Activated CD8-positive, alpha-beta T cell treated with anti-CD3 and anti-CD28 coated beads for 36 hours (primary cell): ENCODE measurements at places on chromosomes 7 and 10.

GRCh38 chr10:131998050-131998844 lies 16.5 kb upstream of the BNIP3 start:
- no peak for DNase-seq

DNA sequence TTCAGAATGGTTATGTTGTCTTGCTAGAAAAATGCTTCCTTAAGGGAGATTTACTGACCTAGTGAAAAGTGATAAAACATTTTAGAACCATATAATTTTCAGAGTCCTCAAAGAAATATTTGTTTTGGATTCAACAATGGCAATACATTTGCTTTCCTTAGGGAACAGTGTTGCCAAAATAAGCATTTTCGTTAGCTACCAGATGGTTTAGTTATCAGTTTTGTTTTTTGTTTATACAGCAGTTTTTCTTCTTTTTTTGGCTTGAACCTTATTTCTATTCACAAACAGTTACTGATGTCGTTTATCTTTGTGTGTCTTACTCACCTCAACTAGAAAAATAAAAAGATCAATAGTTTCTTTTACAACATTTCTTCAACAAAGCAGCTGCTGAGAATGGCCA lies 48.6 kb downstream of the EXOC4 start:
- DNase-seq: no peak

GRCh38 chr10:70838270-70838805 lies 22.6 kb downstream of the SGPL1 start:
- DNase-seq: no peak

- DNase-seq: no peak
Measured at GRCh38 chr7:79090543-79090942, 362.9 kb downstream of the MAGI2 start.

DNA sequence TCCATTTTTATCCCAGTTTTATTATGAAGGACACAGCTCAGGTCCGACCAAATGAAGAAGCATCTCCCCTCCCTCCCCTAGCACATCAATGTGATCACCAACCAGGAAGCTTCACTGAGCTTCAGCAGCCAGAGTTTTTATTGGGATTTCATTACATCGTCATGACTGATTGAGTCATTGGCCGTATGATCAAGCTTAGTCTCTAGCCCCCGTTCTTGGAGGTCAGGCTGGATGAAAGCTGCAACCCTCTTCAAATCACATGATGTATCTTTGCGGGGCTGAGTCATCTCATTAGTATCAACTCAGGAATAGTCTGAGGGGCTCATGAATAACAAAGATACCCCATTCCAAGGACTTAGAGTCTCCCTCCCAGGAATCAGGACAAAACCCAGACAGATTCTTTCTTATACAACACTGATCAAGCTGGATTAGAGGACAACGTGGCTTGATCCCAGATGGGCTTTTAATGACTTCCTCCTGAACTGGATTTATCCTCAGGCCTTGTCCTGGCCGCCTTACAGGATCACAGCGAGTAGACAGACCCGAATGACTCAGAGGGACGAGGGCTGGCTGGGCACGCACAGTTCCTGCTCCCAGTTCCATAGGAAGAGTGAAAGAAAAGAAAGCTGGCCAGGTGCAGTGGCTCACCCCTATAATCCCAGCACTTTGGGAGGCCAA lies 14.5 kb downstream of the LIMK1 start:
- no peak for DNase-seq

DNA sequence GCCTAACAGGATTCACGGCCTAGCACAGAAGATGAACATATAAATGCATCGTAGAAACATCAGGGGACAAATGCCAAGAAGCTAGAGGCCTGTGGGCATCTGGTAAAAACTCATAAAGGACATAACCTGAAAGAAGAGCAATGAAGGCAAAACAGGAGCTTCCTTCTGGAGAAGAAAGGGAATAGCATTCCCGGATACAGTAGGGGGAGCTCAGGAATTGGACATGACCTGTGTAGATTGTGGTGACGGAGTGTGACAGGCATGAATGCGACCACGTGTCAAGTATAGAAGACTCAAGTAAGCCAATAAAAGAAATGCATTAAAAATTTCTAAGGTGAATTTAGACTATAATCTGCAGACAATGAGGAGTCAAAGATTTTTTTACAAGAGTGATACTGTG lies 270.1 kb downstream of the AGMO start:
- no peak for DNase-seq

GRCh38 chr10:124262971-124263370 lies 155.8 kb downstream of the OAT start:
- DNase-seq: no peak

- no peak for DNase-seq
Measured at GRCh38 chr7:37908221-37908788, 8.3 kb downstream of the SFRP4 start.

GRCh38 chr7:4241791-4242190 lies 440.3 kb upstream of the FOXK1 start:
- no peak for DNase-seq

DNA sequence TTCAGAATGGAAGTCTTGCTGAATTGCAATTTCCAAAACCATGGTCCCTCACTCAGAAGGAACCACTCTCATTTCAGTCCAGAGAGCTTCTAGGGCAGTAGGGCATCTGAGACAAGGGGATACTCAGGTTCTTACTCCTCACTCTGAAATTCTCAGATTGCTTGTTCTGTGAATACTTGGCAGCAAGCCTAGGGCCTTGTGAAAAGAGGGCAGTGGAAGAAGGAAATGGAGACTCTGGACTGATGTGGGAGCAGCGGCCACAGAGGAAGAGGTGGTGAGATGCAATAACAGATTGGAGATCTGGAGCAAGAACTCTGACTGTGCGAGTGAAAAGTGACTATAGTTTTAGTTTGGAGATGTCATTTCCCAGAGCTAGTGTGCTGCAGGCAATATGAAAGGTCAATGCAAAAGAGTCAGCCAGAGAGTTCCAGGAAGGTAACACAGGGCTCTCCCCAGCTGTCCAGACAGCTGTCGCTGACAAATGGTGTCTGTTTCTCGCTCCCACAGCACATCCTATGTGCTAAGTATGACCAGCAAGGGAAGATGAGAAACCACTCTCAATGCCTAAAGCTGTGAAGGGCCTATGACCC lies 291.6 kb upstream of the KIAA1217 start:
- DNase-seq: no peak

DNA sequence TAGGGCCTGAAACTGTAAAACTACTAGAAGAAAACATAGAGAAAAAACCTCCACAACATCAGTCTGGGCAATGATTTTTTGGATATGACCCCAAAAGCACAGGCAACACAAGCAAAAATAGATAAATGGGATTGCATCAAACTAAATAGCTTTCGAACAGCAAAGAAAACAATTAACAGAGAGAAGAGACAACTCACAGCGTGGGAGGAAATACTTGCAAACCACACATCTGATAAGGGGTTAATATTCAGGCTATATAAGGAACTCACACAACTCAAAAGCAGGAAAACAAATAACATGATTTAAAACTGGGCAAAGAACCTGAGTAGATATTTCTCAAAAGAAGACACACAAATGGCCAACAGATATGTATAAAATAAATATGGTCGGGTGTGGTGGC lies 7.7 kb upstream of the GSTK1 start:
- DNase-seq: no peak

GRCh38 chr10:124727361-124727960 lies 16.7 kb downstream of the FAM53B start:
- DNase-seq: no peak

DNA sequence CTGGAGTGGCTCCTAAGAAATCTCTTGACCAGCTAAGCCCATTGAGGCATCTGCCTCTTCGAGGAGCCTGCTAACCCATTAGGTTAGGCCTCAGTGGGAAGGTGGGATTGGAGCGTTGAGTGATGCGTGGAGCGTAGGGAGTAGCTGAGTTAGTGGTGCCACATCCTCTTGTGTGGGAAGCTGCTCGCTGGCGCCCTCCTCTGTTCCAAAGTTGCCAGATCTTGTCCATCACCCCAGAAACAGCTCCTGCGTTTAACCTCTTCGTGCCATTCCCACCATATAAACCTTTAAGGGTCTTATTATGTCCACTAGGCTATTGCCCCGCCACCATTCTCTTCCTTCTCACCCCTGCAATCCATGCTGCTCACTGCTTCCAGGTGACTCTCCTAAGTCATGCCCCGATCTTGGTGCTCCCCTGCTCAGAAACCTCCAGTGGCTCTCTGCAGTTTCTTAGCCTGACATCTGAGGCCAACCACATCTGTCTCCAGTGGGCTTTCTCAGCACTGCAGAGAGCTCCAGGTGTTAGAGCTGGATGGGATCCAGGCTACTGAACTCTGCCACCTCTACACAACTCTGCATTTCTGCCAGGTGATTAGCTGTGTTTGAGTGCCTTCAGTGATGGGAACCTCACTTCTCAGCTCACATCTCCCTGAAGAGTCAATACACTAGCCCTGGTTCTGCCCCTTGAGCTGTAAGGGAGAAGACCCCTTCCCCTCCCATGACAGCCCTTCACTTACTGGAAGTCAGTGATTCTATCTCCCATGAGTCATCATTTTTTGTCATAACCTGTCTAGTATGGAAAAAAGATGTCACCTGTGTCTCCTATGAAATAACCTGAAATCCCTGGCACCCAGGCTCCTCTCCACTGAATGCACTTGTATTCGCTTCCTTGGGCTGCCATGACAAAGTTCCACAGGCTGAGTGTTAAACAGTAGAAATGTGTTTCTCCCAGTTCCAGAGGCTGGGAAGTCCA lies 65.0 kb upstream of the FGFR2 start:
- peak; percentile 30 for DNase-seq

DNA sequence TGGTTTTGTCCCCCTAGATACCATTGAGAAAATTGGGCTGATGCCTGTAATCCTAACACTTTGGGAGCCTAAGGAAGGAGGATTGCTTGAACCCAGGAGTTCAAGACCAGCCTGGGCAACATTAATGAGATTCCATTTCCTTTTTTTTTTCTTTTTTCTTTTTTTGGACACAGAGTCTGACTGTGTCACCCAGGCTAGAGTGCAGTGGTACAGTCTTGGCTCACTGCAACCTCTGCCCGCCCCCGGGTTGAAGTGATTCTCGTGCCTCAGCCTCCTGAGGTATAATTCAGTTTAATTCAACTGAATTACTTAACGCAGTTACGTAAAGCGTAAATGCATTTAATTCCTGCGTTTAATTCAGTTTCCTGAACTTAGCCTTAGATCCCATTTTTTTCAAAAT lies 13.3 kb downstream of the CCAR1 start:
- no peak for DNase-seq

DNA sequence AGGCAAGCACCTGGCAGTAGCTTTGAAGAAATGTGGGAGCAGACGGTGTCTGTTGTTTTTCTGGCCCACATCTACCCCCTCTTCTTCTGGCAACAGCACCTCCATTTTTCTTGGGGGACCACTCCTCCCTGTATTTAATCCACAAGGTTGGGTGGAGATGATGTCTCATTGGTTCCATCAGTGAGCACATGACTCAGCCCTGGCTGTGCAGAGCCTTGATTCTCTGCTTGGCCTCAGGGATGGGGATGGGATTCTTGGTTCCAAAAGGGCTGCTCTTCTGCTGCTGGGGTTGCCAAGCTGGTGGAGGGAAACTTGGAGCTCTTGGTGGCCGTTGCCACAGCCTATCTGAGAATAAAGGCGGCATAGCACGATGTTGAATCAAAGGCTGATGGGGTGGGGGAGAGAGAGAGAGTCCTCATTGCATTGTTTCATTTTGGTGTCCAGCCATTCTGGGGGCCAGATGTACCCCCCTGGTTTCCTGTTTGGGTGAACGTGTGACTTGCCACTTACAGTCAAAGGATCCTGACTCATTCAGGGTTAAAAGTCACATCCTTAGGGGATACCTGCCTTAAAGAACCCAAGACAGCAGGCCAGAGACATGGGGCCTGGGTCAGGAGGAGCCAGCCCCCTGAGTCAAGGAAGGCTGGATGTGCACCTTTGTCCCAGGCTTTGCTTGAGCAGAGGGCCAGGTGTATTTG lies 25.9 kb downstream of the GRK5 start:
- peak; percentile 66 for DNase-seq

DNA sequence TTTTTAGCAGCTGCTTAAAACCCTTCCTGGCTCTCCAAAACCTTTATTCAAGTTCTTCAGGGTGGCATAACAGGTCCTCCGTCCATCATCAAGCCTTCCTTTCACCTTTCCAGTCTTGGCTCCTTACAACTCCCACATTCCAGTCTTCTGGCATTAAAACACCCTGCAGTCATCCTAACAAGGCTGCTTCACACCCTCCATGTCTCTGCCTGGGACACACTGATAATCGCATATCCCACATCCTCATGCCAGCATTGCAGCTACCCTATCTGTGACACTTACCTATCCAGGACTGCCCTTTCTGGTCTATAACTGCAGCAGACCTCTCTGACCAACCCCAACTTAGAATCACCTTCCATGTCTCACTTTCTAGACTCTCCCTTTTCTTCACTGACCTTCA lies 2.6 kb upstream of the TLL2 start:
- no peak for DNase-seq

DNA sequence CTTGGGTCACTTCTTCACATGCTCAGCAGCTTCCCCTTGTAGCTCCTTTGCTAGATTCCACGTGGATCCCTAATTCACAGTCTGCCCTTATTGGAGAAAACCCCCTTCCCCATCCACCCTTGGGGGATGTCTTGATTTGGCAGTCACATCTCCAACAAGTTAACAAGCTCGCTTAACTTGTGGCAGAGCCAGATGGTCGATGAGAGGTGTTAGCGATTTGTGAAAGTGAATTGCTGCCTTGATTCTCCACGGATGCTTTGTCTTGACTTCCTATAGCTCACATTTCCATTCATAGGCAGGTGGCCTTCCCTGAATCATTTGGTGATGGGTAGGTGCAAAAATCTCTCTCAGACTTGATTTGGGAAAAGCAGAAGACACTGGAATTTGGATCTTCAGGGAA lies 387.9 kb downstream of the TCERG1L start:
- no peak for DNase-seq

GRCh38 chr7:37765872-37766525 lies 82.4 kb upstream of the NME8 start:
- peak; percentile 37 for DNase-seq

- DNase-seq: no peak
Measured at GRCh38 chr10:115998301-115998700, 274.7 kb downstream of the GFRA1 start.

- no peak for DNase-seq
Measured at GRCh38 chr10:129165770-129166169, 301.3 kb upstream of the MGMT start.

DNA sequence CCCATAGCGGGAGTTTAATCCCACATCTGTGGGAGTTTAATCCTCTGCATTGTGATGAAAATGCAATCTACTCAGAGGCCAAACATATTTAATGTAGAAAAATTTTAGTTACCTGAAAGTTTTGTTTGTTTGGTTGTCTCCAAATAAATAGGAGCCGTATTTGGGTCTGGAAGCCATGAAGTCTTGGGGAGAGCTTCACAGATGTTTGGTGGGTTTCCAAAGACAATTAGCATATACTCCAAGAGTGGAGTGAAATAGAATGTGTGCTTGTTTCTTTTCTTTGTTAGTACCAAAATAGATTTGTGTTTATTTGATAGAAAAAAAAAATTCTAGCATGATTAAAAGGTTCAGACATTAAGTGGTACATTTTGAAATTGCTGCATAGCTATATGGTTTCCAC lies 50.9 kb downstream of the ANK3 start:
- no peak for DNase-seq

- DNase-seq: no peak
Measured at GRCh38 chr7:69845721-69846495, 247.6 kb downstream of the AUTS2 start.

GRCh38 chr10:96610817-96611216 lies 24.0 kb upstream of the TM9SF3 start:
- peak; percentile 47 for DNase-seq
